ENCODE measurements at places on chromosomes 1 and 21.

GRCh38 chr1:169044296-169044695 is 62.2 kb upstream of the ATP1B1 start:
- no peak for DNase-seq

GRCh38 chr1:74933500-74933899 is 200.5 kb downstream of the TYW3 start:
- DNase-seq, result no peak

DNA sequence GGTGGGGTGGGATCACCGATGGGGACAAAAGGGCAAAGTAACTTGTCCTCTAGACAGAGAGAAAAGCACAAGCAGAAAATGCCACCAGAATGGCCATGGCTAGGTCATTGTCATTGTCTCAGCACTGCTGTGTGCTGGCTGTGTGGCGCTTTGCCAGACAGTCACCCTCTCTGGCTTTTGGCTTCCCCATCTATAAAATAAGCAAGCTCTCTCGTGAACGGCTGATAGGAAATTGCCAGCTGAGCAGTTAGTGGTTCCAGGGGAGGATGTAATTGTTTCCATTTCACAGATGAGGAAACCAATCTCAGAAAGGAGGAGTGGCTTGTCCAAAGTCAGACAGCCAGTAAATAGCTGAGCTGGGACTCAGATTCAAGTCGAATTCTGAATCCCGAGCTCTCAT is 32.5 kb downstream of the PADI2 start:
- no peak for DNase-seq

DNA sequence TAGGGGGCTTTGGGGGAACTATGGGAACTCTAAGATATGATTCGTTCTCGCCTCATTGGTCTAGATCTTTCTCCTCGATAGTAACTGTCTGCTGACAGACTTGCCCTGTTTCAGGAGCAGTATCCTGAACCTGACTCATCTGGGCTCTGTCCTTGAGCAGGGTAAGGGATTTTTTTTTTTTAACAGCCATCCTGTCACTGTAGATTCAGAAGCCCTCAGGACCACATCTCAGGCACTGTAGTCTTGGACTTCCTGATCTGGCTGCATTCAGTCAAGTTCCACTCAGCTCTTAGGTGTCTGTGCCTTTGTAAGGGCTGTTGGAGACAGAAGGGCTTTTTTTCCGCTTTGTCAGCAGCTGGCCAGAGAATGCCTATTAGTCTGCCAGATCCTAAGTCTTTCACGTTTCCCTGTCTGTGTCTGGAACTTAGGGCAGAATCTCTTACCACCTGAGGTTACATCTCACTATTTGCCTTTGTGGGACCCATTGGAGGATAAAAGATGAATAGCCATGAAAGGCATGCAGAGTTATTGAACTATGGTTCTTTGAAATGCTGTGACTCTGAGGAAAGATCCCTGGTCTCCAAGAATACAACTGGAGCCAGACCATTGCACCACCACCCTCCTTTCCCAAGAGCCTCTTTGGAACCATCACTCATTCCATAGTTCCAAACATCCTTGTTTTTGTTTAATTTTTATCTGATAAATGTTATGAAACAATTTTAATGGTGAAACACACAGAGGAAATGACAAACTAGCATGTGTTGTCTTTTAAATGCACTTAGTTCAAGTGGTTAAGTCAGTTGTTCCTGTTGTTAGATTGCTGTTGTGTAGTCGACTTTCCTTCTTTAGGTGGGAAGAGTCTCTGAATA is 49.7 kb upstream of the MACF1 start:
- no peak for DNase-seq

GRCh38 chr1:93081716-93082115 is 2.6 kb downstream of the MTF2 start:
- no peak for DNase-seq

GRCh38 chr21:35017256-35017655 is 31.8 kb downstream of the RUNX1 start:
- DNase-seq, result no peak

- no peak for DNase-seq
These were observed 999 bp downstream of the THAP3 start for GRCh38 chr1:6625584-6626149.

DNA sequence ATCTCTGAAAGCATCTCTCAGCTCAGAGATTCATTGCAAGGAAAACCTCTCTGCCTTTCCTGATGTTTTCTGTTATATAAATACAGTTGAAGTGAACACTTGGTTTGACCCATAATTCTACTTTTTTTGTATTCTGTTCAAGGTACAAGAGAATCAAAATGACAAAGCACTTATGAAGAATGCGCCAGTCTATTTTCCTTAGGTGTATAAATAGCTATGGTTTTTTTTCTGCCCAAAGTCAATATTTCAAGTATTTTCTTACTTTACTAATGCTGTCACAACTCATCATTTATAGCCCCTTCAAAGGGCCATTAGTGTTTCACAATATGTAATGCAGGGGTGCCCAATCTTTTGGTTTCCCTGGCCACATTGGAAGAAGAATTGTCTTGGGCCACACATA is 142.5 kb upstream of the C1orf105 start:
- no peak for DNase-seq

DNA sequence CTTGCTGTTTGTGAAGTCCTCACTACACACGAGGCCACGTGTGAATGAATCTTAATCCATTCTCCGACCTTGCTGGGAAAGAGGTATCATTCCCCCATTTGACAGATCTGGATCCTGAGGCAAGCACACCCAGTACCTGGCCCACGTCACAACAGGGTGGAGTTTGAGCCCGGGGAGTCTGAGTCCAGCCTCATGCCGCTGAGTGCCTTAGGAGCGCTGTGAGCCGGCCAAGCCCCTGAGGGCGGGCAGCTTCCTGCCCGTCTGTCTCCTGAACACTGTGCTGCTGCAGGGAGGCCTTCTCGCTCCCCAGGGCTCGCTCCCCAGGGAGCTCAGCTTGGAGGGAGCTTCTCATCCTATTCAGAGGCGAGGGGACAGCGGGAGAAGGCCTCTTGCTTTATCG is 29.7 kb downstream of the SLC45A1 start:
- no peak for DNase-seq

- no peak for DNase-seq
These were observed 32.1 kb downstream of the AK2 start for GRCh38 chr1:33004613-33005012.

GRCh38 chr21:46424621-46425020 is 34.1 kb upstream of the DIP2A start:
- no peak for DNase-seq

- no peak for DNase-seq
These were observed 73.3 kb downstream of the CNIH3 start for GRCh38 chr1:224689374-224689773.

GRCh38 chr1:229851511-229851910 is 215.5 kb upstream of the GALNT2 start:
- no peak for DNase-seq

GRCh38 chr1:93000291-93000690 is 39.0 kb upstream of the DIPK1A start:
- DNase-seq, result no peak

GRCh38 chr1:215526147-215526845 is 40.8 kb upstream of the KCTD3 start:
- DNase-seq, result no peak

- no peak for DNase-seq
These were observed 12.7 kb downstream of the EPHA10 start for GRCh38 chr1:37752213-37752582.

GRCh38 chr1:21852282-21853130 is 40.4 kb downstream of the LDLRAD2 start:
- DNase-seq, result no peak

DNA sequence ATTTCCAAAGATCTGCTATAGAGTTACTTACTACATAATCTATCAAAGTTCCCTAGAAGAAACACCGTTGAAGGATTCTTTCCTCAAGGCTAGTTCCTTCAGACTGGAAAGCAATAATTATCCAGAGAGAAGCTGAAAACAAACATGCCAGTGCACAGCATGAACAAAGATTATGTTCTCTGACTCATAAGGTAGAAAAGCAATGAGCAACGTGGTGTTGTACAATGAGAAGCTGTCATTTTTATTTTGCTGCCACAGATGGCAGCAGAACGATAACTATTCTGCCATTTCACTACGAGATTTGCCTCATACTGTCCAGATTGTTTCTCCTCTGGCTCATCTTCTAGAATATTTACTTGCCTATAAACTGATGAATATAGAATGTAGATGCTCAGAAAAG is 10.7 kb downstream of the EXTL2 start:
- DNase-seq, result no peak

DNA sequence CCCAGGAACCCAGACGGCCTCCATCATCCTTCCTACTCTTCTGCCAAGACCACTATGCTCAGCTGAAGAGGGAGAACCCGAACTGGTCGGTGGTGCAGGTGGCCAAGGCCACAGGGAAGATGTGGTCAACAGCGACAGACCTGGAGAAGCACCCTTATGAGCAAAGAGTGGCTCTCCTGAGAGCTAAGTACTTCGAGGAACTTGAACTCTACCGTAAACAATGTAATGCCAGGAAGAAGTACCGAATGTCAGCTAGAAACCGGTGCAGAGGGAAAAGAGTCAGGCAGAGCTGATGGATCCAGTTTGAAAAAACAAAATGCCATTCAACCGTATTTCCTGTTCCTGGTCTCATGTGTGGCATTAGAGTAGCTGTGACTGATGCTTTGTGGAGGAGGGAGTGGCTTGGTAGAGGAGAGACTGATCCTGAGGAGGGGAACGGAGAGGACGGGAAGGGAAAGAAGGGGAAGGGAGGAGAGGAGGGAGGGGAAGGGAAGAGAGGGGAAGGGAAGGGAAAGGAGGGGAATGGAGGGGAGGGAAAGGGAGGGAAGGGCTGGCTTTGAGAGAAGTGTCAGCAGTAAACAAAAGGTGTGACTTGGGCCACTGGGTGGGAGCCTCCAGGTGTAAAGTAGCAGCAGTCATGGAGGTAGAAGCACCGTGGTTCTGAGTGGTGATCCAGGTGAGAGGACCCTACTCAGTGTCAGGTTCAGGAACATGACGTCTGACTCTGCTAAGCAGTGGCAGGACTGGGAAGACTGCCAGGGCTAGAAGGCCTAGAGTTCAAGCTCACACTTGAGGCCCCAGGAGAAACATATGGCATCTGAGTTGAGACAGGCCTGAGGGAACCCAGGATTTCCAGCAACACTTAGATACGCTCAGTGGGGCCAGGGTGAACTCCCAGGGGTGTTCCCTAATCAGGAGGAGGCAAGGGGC is 846 bp downstream of the HMGB4 start:
- DNase-seq, result no peak

- no peak for DNase-seq
These were observed 107.3 kb downstream of the UCHL5 start for GRCh38 chr1:192951691-192952460.

DNA sequence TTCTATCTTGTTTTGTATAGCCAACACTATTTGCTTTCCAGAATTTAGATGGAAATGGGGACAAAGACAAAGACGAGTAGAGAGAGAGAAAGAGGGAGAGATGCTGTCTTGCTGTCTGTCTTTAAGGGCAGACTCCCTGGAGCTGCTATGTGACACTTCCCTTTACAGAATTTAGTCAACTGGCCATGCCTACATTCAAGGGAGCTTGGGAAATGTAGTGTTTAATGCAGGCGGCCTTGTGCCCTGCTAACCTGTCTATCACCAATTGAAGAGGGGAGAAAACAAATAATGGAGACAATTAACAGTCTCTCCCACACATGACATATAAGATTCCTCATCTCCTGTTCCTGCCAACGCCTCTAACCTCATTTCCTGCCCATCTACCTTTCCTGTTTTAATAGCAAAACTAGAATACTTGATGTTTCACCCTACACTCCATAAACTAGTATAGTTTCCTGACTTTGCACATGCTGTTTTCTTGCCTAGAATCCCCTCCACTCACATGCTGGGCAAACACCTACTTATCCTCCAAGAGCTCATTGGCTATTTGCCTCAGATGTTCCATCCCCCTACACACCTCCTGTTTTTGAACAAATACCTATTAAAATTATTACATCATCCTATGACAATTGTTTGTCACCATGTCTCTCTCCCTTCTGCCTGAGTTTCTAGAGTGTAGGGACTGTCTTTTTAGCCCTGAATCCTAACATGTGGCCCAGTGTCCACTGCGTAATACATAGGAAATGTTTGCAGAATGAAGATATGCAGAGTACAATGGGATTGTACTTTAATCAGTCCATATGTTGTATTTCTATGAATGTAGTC is 117.2 kb downstream of the SLC25A24 start:
- DNase-seq, result no peak

DNA sequence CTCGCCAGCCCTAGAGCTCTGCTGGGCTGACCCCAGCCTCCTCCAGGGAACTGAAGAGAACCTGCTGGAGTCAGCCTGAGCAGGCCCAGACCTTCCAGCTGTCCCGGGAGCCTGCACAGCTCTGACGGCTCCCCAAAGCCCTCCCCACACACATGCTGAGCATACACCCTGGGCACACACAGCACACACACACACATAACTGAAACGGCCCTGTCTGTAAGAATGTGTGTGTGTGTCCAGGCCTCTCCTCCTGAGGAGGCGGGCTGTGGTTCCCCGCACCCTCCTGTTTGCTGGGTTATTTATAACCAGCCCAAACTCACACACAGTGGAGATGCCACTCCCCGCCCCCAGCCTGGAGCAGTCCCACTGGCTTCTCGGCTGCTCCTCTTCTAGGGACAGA is 20.2 kb downstream of the SDC3 start:
- DNase-seq, result no peak

GRCh38 chr1:200134116-200134515 is 106.6 kb downstream of the NR5A2 start:
- DNase-seq, result no peak

DNA sequence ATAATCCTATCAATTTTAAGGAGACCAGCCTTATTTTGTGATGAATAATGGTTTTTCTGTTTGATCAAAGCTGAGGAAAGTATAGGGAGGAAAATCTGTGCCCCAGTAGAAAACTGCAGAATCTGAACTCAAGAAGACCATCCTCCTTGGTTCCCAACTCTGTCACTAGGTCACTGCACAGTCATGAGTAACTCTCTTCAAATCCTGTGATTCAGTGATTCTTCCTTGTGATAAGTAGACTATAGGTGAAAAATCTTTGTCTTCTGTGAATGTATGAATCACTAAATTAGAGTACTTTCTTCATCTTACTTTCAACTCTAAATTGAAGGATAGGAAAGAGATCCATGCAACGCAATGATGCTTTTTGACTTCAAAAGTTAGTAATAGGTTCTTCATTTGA is 13.3 kb upstream of the OR2L5 start:
- DNase-seq, result no peak

GRCh38 chr1:2557482-2558400 is 1.6 kb downstream of the TNFRSF14 start:
- no peak for DNase-seq

- DNase-seq, result no peak
These were observed 39.1 kb downstream of the DYRK1A start for GRCh38 chr21:37405629-37406028.

DNA sequence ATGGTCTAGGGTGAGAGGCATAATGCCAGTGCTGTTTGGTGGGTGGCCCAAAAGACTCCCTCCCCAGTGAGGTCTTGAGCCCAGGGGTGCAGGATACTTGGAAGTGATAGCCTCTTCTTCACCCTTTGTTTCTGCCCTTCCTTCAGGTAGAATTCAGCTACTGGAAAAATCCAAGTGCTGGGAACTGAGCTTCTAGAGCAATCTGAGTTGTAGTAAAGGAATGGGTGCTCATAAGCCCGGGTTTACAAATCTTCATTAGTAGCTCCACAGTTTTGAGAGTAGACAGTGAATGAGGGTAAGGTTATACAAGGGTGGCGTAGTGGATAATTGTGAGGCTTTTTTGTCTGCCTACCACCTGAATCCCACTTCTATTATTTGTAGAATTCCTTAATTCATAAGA is 29.2 kb upstream of the CD84 start:
- DNase-seq, result no peak
